Natural killer cell (primary cell): ENCODE measurements at places on chromosomes 4 and X. TPM values are rescaled to one million over a fixed set of nuclear protein-coding genes. Genes with fewer than 3 reads are reported as not detected.

- no peak overlapping the region for H3K4me3 ChIP-seq
- no peak overlapping the region for H3K27ac ChIP-seq
- H3K4me1 ChIP-seq: no peaks in the 10 kb centered on the region
- no peaks in the 10 kb centered on the region for H3K36me3 ChIP-seq
These were observed 354.1 kb downstream of the CHIC1 start for GRCh38 chrX:73916931-73917667.

The NAT8L gene
- not detected for total RNA-seq

DNA sequence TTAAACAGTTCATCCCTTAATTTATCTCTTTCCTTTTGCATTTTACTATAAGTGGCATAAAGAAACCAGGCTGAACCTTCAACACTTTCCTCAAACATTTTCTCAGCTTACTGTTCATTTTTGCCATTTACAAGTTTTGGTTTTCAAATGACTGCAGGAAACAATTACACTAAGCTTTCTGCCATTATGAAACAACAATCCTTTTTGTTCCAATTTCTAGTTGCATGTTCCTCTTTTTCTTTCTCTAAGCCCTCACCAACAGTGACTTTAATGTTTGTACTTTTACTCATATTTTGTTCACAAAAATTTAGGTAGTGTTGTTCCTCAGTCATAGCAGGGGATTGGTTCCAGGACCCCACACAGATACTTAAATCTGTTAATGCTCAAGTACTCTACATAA is 1526.1 kb downstream of the STIM2 start:
- DNase-seq: no peak
- H3K4me3 ChIP-seq: no peak overlapping the region
- H3K27me3 ChIP-seq: no peaks in the 10 kb centered on the region
- H3K36me3 ChIP-seq: no peaks in the 10 kb centered on the region
- H3K27ac ChIP-seq: no peak overlapping the region

GRCh38 chr4:159252491-159252890 is 149.6 kb downstream of the RAPGEF2 start:
- H3K27me3 ChIP-seq: no peaks in the 10 kb centered on the region
- no peak for DNase-seq
- H3K27ac ChIP-seq: no peak overlapping the region
- H3K4me1 ChIP-seq: peaks cover 3% of the 10 kb centered on the region
- no peak overlapping the region for H3K4me3 ChIP-seq

GRCh38 chr4:38306482-38307071 is 346.4 kb downstream of the PTTG2 start:
- H3K36me3 ChIP-seq: no peaks in the 10 kb centered on the region
- H3K4me1 ChIP-seq: peaks cover 10% of the 10 kb centered on the region
- no peak overlapping the region for H3K4me3 ChIP-seq
- H3K27me3 ChIP-seq: no peaks in the 10 kb centered on the region
- DNase-seq: peak; percentile 56

The TMPRSS11F gene
- not detected for total RNA-seq

The LIN54 gene
- 20.1 TPM for total RNA-seq

DNA sequence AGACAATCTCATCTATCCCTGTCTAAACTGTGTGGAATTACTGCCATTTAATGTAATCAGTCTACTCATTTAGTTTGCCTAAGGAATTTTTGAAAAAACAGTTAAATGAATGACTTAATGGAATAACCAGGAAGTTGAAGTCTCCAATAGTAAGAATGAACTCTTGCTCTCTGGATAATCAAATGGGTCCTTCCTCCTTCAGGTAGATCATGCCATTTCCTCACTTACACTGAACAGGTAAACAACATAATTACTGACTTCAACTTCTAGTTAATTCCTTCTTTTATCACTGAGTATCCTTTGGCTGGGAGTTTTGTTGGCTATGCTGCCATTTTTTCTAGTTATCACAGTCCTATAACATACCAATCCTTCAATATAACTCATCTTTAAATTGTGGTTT is 56.0 kb downstream of the ELOVL6 start:
- no peaks in the 10 kb centered on the region for H3K27me3 ChIP-seq
- H3K27ac ChIP-seq: no peak overlapping the region
- H3K36me3 ChIP-seq: no peaks in the 10 kb centered on the region

The TMPRSS11D gene
- not detected for total RNA-seq

GRCh38 chr4:53378171-53378482 is 686 bp downstream of the FIP1L1 start:
- H3K4me3 ChIP-seq: peak overlapping the region; percentile 98
- no peaks in the 10 kb centered on the region for H3K27me3 ChIP-seq
- peaks cover 5% of the 10 kb centered on the region for H3K4me1 ChIP-seq
- H3K36me3 ChIP-seq: peaks cover 8% of the 10 kb centered on the region

GRCh38 chr4:186622788-186623464 is 67.6 kb upstream of the MTNR1A start:
- H3K4me1 ChIP-seq: no peaks in the 10 kb centered on the region
- no peak for DNase-seq
- no peaks in the 10 kb centered on the region for H3K36me3 ChIP-seq
- H3K27ac ChIP-seq: no peak overlapping the region
- H3K27me3 ChIP-seq: no peaks in the 10 kb centered on the region

- DNase-seq: no peak
- no peaks in the 10 kb centered on the region for H3K4me1 ChIP-seq
- H3K36me3 ChIP-seq: no peaks in the 10 kb centered on the region
- peaks cover 20% of the 10 kb centered on the region for H3K27me3 ChIP-seq
- no peak overlapping the region for H3K27ac ChIP-seq
- no peak overlapping the region for H3K4me3 ChIP-seq
These were observed 6.0 kb downstream of the TMEM271 start for GRCh38 chr4:569958-570667.

- H3K4me3 ChIP-seq: no peak overlapping the region
- H3K27ac ChIP-seq: peak overlapping the region; percentile 57
- DNase-seq: no peak
- no peaks in the 10 kb centered on the region for H3K27me3 ChIP-seq
These were observed 13.1 kb downstream of the ZNF81 start for GRCh38 chrX:47849778-47850177.

The WFS1 gene
- 3.0 TPM for total RNA-seq

GRCh38 chrX:123648028-123648810 is 84.6 kb downstream of the THOC2 start:
- H3K4me3 ChIP-seq: no peak overlapping the region
- H3K4me1 ChIP-seq: no peaks in the 10 kb centered on the region
- no peaks in the 10 kb centered on the region for H3K36me3 ChIP-seq
- no peak overlapping the region for H3K27ac ChIP-seq

DNA sequence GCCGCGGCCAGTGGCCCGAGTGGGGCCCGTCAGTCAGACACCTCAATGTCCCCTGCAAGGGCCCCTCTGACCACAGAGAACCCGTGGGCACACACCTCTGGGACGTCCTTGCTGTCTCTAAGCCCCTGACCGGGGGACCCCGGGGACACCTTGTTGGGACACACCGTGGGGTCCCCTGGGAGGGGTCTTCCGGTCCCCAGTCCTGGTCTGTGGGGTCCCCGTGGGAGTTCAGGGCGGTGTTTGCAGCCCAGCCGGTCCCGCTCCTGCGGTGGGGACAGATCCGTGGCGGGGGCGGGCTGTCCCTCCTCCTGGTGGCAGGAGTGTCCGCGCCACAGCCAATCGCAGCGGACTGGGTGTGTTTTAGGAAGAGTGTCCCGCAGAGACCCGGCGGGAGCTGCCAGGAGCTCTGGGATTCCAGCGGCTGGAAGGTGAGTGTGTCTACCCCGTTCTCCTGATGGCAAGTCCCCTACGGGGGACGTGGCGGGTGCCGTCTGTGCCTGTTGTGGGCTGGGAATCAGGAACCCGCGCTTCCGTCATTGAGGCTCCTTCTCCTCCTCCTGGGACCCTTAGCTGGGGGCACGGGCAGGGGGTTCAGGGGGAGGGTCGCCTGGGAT is 5.1 kb upstream of the PLCXD1 start:
- H3K27ac ChIP-seq: no peak overlapping the region
- no peaks in the 10 kb centered on the region for H3K36me3 ChIP-seq
- H3K4me3 ChIP-seq: peak overlapping the region; percentile 70
- H3K4me1 ChIP-seq: peaks cover 25% of the 10 kb centered on the region

The HTN3 gene
- total RNA-seq: not detected

- no peak overlapping the region for H3K27ac ChIP-seq
- no peaks in the 10 kb centered on the region for H3K27me3 ChIP-seq
- DNase-seq: no peak
- H3K36me3 ChIP-seq: no peaks in the 10 kb centered on the region
- no peak overlapping the region for H3K4me3 ChIP-seq
These were observed 100.4 kb upstream of the FAM9B start for GRCh38 chrX:9134366-9134765.

The F8A3 gene
- total RNA-seq: 7.1 TPM

DNA sequence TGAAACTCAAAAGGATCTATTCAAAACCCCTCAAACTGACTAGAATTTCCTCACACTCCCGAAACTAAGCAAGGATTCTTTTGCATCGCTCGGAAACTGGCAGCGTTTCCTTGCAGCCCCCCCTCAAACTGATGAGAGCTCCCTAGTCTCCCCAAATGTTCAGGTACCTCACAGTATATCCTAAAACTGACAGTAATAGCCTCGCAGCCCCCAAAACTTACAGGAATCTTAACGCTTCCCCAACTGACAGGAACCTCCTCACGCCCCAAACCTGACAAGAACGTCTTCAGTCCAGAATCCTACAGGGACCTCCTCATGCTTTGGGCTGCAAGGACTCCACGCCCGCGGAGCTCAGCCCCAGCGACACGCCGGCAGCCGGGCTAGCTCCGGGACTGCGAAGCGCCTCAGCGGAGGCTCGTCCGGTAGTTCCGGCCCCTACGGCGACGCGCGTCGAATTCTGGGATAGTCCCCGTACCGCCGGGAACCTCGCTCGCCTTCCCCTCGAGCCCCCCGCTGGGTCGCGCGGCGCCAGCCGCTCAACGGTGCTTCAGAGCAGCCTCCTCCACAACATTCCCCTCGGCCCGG is 640 bp downstream of the PHF8 start:
- H3K4me3 ChIP-seq: peak overlapping the region; percentile 83
- H3K27me3 ChIP-seq: no peaks in the 10 kb centered on the region
- DNase-seq: peak; percentile 65
- H3K4me1 ChIP-seq: peaks cover 18% of the 10 kb centered on the region
- peak overlapping the region; percentile 92 for H3K27ac ChIP-seq

DNA sequence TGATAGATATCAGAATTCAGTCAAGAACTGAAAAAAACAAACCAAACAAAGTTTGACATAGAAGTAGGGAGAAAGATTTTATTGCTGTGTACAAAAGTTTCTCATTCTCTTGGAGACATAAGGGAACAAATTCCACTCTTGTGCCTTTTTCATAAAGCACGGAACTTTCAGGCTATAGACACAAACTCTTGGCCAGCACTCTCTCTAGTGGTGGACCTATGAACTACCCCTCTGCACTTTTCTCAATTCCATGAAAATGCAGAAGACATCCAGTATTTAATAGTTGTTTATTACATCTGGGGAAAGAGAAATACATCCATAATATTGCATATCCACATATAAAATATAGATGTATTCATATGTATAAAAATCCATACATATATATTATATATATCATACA is 291.6 kb upstream of the HS3ST1 start:
- H3K36me3 ChIP-seq: no peaks in the 10 kb centered on the region
- DNase-seq: no peak
- no peaks in the 10 kb centered on the region for H3K4me1 ChIP-seq
- H3K4me3 ChIP-seq: no peak overlapping the region
- no peak overlapping the region for H3K27ac ChIP-seq
- no peaks in the 10 kb centered on the region for H3K27me3 ChIP-seq

The SLC34A2 gene
- not detected for total RNA-seq
